ENCODE measurements at places on chromosomes 12 and 14.

- no peak for DNase-seq
Measured at GRCh38 chr14:106879241-106879640, 1352.9 kb downstream of the TMEM121 start.

GRCh38 chr14:100648474-100649172, 61.4 kb upstream of the BEGAIN start:
- no peak for DNase-seq

DNA sequence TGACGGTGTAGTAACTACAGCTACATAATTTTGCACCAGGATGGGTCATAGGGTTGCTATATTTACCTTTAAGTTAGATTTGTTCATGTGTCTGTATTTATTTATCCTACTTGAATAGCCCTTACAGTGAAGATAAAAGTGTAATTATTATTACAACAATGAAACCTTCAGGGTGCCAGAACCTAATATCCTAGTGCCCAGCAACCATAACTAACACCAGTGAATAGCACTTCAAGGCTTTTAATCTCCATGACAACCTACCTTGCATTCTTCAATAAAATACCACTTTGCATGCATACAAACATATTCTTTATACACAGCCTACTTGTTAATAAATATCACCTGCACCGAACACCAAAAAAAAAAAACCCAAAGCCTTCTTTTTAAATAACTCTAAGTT, 58.7 kb upstream of the G2E3 start:
- DNase-seq: no peak

DNA sequence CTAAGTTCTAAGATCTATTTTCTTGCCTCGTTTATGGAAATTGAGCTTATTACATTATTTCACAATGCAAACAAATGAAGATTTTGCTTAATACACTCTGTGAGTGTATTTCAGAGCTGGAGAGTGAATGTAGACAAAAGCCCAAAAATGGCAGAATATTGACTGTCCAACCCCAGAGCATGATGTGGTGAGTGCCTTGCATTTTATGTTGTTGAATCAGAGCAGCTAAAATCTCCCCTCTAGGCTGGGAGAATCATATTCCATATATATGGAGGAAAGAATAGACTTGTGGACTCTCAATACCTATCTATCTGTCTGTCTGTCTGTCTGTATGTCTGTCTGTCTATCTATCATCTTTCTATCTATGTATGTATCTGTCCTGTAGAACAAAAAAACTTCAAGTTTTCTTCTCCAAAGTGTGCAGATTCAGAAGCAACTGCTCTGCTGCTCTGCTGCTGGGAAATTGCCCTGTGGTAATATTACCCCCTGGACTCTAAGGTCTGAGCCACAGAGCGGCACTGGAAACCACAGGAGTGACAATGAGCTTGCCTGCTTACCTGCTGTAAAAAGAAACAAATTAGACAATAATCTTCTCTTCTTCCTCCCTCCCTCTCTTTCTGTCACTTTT, 209.4 kb upstream of the PRICKLE1 start:
- no peak for DNase-seq

DNA sequence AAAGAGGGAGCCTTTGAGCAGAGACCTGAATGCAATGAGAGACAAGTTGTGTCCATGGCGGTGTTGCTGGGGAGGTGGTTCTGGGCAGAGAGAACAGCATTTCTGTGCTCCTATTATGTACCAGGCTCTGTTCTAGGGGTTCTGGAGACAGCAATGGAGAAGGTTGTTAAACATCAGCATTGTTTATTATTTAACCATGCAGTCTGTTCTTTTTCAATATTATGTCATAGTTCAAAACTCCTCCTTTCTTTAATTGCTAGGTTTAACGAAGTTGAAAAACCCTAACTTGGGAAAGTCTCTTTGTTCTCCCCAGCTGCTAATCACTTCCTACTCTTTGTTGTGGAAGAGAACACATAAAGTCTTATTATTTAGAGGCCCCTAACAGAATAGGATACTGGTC, 279.3 kb downstream of the RAD51B start:
- no peak for DNase-seq

- DNase-seq: no peak
Measured at GRCh38 chr14:100570726-100571454, 16.3 kb downstream of the BEGAIN start.

- no peak for DNase-seq
Measured at GRCh38 chr14:103568952-103569351, 6.2 kb downstream of the COA8 start.

- DNase-seq: no peak
Measured at GRCh38 chr12:83008703-83009102, 322.0 kb downstream of the TMTC2 start.

Measured in RPMI8226 (cell line).